Amniotic stem cell (primary cell): ENCODE measurements at places on chromosomes 7 and 10.

DNA sequence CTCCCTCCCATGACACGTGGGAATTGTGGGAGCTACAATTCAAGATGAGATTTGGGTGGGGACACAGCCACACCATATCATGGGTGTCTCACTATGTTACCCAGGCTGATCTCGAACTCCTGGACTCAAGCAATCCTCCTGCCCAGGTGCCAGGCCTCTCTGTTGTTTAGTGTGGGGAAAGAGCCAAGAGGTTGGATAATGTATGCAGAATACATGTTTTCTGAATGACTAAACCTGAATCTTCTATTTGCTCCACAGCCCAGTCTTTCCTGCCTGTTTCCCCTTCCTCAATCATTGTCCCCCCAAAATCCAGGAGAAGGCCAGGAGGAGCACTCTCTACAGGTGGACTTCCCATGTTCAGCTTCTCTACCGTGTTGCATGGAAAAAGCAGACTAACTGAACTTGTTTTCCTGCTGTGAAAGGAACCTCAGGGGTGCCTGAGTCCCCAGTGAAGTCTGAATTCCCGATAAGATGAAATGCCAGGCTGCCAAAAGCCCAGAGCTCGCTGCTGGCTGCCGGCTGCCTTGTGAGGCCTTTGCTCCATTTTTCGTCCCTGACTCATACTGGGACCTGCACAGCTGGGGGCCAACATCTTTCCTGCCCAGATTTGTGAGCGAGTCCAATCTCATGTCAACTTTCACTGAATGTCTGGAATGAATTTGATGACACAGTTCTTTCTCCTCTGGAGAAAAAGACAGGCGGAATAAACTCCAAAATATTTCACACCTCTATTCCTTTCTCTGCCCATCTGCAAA, 588.0 kb downstream of the CALN1 start:
- DNase-seq = no peak

DNA sequence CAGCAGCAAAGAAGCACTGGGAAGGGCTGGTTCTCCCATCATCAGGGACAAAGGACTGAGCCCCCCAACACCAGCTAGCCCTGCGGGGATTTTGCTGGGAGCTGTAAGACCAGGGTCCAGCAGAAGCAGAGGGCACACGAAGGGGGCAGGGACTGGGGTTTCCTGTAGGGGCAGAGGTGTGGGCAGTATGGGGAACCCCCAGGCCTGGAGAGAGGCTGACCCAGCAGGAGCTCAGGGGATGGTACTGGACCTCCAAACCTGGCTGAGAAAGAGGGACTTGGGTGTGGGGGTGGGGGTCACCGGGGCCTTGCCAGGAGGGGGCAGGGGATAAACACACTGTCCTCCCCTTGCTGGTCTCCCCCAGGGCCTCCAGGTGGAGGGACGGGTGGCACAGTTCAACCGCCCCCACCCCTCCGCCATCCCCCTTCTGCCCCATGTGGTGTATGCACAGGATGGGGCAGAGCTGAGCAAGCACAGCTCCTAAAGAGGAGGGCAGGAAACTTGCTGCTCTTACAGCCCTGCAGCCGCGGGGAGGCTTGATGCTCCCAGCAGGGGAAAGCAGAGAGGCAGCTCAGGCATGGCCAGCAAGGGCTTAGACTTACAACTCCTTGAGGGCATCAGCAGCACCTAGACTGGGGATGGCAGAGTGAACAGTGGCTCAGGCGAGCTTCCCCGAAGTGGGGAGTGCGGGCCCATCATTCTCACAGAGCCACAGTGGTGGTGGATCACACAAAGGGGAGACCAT, 12.4 kb upstream of the RET start:
- no peak for DNase-seq

- DNase-seq = no peak
Observed at GRCh38 chr10:90857635-90858460, at the start of gene HTR7. Gene HTR7 (minus strand): TSS chr10:90858039. CDS start chr10:90857671, 368 bp downstream.

GRCh38 chr7:7988706-7989105, 20.1 kb downstream of the GLCCI1 start:
- DNase-seq = no peak

- no peak for DNase-seq
Observed at GRCh38 chr10:111481866-111482265, 405.0 kb downstream of the ADRA2A start.

- DNase-seq = no peak
Observed at GRCh38 chr7:151680810-151681209, 161.1 kb upstream of the RHEB start.

GRCh38 chr7:133633055-133633454, 380.2 kb downstream of the EXOC4 start:
- no peak for DNase-seq

- no peak for DNase-seq
Observed at GRCh38 chr7:138158739-138159528, 82.7 kb downstream of the AKR1D1 start.

GRCh38 chr10:18142151-18142550, 1.9 kb downstream of the CACNB2 start:
- no peak for DNase-seq

DNA sequence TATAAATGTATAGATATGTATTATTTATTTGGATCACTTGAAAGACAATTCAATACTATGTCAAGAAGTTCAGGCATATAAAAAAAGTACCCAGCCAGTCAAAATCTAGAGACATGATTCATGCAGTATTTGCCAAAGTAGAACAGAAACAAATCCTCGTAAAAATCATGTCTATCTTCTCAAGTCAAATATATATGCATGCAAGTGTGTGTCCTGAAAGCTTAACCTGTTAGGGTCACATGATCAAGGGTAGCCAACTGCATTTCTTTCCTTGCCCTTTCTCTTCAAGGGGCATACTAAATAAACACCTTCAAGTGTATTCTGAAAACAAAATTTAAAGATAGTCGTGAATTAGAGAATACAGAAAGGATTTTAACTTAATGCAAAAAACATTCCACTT, 107.0 kb downstream of the HIBADH start:
- DNase-seq = no peak

- DNase-seq = no peak
Observed at GRCh38 chr7:137976696-137977095, 25.2 kb downstream of the CREB3L2 start.

DNA sequence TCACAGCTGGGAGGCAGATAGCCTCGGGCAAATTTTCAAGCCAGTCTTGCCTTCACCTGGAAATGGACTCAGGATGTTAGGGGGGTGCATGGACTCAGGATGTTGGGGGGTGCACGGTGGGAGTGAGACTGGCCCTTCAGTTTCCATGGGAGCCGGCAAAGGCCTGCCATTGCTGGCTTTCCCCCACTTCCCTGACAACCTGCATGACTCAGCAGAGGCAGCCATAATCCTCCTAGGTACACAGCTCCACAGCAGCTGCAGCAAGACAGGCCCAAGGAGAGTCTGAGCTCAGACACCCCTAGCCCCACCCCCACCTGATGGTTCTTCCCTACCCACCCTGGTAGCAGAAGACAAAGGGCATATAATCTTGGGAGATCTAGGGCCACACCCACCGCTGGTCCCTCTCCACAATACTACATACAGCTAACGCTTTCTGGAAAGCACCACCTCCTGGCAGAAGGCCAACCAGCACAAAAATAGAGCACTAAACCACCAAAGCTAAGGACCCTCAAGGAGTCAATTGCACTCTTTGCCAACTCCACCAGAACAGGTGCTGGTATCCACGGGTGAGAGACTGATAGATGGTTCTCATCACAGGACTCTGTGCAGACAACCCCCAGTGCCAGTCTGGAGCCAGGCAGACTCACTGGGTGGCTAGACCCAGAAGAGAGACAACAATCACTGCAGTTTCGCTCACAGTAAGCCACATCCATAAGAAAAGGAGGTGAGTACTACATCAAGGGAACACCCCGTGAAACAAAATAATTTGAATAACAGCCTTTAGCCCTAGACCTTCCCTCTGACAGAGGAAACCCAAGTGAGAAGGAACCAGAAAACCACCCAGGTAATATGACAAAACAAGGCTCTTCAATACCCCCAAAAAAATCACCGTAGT, 18.3 kb downstream of the C7orf25 start:
- no peak for DNase-seq

DNA sequence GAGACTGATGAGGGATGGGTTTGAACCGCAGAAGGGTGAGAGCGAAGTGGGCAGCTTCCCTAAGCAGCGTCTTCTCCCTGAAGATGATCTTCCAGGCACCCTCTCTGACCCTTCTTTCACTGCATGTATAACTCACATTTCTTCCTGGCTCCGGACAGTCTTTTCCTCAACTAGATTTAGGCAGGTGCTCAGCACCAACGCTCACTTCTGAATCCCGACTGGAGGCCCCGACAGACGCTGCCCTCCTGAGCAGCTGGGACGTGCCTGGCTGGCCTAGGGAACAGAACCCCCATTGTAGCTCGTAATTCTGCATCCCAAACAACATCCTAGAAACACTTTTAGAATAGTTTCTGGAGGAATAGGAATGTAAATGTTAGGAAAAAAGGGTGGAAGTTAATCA, 206.6 kb downstream of the DIP2C start:
- DNase-seq = no peak

GRCh38 chr7:923108-924041, 31.1 kb downstream of the ADAP1 start:
- no peak for DNase-seq

DNA sequence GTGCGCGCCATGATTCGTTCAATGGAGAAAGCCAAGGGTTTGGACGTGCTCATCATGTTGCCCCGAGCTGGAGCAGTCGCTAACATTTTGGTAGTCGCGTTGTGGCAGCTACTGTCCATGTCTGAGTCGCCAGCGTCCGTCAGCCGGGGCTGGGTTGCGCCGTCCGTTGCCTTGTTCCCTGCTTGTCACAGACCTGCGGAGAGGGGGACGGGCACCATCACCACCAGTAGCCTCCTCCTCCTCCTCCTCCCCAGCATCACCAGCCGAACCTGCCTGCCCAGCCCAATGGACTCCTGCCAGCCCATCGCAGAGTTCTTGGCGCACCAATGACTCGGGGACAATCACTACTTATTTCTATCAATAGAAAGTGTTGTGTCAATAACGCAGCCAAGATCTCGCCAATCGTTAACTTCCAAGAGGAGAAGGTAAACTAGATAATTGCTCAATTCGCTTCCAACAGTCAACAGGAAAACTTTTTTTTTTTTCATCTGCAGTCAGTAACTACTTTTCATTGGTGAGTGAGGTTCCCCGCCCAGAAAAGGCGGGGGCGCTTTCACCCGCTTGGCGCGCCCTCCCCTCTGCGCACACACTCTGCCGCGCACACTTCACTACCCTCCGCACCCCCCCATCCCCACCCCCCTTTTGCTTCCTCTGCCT, at the start of gene FEZF1:
FEZF1 (minus strand) TSS at position 432 of the 657 bp plus-strand sequence; CDS start at position 119, 313 bp downstream.
- DNase-seq = no peak

DNA sequence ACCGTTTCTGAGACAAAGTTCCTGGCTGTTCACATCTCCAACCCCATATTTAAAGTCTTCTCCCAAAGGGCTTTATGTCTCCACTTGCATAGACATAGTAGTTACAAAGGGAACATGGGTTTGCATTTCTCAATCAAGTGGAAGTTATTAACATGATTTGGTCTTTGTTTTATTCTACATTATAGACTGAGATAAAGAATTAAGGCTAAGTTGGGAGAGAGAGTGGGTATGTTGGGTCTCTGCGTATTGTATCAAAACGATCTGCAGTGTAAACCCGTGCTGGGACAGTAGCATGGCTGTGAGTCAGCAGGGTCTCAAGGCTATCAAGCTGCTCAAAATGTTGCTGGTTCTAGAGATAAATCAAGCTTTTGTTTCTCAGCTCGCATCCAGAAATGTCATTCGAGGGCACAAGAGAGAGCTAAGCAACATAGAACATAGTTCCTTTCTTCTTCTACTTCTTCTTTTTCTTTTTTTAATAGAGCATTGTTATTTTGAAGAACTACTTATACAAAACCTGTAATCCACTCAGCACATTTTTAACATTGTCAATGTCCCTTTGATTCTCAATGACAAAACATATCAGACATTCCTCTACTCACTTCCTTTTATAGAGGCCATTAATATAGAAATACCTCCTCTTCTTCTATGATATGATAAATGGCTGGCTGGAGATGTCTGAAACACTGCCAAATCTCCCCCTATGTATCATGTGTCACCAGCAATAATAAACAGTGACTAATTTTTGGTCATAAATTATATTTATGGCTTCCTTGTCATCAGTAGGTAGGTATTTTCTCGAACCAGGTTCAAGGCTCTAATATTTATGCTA, 34.5 kb upstream of the RHOBTB1 start:
- DNase-seq = no peak

DNA sequence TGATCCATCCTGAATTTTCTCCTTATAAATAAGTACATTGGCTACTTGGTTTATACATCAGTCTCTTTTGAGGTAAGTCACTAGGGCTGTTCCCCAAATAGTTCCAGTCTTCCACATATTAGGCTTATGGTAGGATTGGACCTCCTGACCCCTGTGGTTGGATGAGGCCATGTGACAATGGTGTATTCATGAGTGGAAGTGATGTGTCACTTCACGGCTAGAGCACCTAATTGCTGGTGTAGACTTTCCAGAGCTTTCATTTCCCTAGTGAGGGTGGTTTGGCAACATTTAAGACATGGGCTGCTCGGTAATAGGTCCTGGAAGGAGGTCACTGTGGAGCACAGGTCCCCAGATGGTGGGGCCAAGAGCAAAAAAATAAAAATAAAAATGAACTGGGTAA, 141.2 kb upstream of the ABCB5 start:
- DNase-seq = no peak

DNA sequence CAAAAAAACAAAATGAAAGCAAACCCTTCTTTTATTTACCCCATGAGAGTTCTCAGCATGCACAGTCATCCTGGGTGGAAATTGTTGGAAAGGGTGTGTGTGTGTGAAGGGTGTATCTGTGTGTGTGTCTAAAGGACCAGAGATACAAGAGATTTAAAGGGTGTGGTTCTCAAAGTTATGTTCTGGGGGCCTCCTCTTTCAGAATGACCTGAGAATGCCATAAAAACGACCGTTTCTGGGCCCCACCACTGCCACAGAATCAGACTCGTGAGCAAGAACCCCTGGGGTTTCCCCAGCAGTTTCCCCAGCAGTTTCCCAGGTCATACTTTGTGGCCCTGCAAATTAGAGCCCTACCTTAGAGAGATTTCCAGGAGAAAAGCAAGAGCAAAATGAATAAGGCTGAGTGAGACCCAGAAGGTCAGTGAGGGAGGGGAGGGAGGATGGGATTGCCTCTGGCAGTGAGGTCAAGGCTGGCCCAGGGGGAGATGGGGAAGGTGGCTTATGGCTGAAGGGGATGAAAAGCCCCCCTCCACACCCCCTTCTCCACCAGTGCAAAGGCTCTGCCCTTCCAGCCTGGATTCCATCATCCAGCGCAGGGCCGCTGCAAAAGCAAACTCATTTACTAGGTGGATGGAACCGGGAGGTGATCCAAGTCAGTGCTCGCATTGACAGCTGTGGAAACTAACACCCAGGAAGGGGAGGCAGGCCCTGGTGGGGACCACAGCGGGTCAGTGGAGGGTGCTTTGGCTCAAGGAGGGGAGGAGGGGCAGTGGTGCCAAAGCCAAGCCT, 10.2 kb downstream of the PYROXD2 start:
- DNase-seq = no peak
